ENCODE measurements at places on chromosomes 5 and 9.

GRCh38 chr5:123520677-123521247, 8.8 kb downstream of the CSNK1G3 start:
- no peak for DNase-seq

- peak; percentile 47 for DNase-seq
Measured at GRCh38 chr5:116557669-116558271, 16.9 kb downstream of the SEMA6A start.

GRCh38 chr5:60830581-60831127, 13.4 kb downstream of the ELOVL7 start:
- DNase-seq: no peak

DNA sequence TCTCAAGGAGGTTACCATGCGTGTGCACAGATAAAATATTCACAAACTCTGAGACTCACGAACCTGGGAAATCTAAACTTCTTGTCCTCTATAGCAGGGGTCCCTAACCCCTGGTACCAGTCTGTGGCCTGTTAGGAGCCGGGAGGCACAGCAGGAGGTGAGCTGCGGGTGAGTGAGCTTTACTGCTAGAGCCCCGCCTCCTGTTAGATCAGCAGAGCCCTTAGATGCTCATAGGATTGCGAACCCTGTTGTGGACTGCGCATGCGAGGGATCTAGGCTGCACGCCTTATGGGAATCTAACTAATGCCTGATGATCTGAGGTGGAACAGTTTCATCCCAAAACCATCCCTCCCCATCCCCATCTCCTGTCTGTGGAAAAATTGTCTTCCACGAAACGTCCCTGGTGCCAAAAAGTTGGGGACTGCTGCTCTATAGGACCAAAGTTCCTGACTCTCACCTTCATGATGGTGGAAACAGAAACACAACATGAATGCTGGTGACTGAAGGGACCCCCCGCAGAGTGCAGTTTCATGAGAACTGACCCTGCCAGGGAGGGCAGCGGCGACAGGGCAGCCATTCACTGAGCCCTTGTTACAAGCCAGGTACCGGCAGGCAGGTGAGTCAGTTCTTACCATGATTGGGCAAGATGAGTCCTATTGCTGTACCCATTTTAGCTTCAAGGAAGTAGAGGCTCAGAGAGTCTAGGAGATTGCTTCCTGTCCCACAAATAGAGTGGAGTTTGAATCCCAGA, 181.9 kb downstream of the RGS3 start:
- no peak for DNase-seq

DNA sequence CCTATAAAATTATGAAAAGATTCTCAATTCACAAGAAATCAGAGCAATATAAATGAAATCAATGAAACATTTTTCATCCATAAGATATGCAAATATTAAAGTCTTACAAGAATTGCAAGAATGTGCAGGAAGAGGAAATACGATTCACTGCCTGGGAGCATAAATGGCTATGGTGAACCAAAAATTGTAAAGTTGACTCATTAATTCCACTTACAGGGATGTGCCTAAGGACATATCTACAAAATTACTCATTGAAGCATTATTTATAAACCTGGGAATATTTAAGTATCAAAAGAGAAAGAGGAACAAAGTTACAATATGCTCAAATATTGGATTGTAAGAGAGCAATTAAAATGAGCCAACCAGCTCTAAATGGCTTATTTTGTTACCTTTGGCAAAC, 6.9 kb upstream of the NIPSNAP3A start:
- DNase-seq: peak; percentile 88

- DNase-seq: no peak
Measured at GRCh38 chr9:124239249-124240073, 18.3 kb upstream of the NEK6 start.

- DNase-seq: peak; percentile 73
Measured at GRCh38 chr5:53035868-53036381, 46.8 kb downstream of the ITGA2 start.

GRCh38 chr5:172687940-172688339, 46.9 kb downstream of the NEURL1B start:
- no peak for DNase-seq

DNA sequence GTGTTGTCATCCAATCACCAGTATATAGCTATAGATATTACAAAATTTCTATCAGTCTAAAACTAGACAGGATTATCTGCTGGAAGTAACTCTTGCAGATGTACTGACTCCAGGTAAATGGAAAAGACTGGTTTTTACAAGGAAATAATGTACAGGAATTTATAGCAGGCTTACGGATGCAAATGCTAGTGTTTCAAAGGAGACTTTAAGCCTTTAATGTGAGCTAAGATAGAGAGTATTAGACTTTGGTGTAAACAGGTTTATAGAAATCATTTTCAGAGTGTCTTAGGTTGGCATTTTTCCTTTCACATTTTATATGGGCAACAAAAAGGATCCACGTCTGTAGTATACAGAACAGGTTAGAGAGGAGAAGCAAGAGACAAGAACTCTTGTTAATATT, 16.1 kb downstream of the ZNF608 start:
- DNase-seq: no peak

DNA sequence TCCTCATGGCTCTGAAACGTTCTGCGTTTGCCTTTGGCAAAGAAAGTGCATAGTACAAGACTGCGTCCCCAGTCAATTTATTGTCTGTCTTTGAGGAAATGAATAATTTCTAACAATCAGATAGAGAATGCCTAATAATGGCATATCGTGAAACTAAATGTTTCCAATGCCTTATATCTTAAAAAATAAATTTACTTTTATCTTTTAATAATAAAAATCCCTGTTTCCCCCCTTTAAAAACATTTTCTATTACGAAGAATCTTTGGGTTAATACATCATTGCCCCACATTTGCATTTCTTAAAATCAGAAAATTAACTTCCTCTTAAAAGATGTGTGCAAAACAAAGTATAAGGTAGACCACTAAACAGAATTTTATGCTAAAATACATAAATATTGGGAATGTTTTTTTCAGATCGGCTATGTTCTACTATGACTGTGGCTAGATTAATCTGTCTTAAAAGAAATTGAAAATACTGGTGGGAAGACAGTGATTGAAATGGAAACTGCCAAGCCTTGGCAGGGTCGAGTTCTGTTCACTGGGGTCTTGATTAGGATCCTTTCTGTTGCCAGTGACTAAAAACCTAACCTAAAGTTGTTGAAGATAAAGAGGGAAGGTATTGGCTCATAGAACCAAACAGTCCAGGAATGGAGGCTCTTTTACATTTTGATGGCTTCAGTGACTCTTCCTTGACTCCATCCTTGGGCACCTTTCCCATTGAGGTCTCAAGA, at the start of gene IL5:
Gene IL5, minus strand, starts transcription at position 51 of the 730 bp plus-strand sequence. Its CDS starts 44 bp downstream, at position 7.
- no peak for DNase-seq

- DNase-seq: no peak
Measured at GRCh38 chr9:78613006-78613405, 316.1 kb downstream of the PSAT1 start.

GRCh38 chr5:39970117-39970798, 545.5 kb upstream of the DAB2 start:
- no peak for DNase-seq

DNA sequence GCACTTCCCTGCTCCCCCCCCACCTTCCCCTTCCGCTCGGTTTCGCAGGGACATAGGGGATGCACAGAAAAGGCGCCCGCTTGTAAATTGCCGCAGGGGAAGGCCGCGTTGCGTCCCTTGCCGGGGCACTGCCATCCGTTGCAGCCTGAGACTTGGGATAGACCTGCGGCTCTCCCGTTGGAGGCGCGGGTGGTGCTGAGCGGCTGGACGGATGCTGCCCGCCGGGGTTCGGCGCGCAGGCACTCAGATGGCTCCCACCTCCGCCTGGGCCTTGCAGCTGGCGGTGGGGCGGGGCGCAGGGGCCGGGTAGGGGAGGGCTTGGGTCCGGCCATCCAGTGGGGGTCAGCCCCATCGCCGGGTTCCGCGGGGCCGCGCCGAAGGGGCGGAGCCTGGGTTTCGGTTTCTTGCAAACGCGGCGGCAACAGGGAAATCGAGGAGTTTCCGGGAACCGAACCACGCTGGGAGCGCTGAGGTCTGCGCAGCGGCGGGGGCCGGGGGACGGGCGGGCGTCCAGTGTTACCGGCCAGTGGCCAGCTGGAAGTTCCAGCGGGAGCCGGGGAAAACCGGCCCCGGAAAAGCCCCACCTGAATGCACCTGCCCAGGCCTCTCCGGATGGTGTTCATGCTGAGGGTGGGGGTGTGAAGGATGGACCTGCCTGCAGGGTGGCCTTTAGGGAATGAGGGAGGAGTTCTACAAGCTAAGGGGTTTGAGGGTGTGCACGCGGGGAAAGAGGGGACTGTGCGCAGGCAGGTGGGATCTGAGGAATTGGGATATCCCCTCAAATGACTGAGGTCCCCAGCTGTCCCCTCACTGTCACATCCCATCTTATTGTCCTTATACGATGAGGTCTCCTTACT, 6.3 kb upstream of the IRF1 start:
- DNase-seq: peak; percentile 94

- peak; percentile 81 for DNase-seq
Measured at GRCh38 chr5:119036101-119036762, 34.7 kb upstream of the DMXL1 start.

DNA sequence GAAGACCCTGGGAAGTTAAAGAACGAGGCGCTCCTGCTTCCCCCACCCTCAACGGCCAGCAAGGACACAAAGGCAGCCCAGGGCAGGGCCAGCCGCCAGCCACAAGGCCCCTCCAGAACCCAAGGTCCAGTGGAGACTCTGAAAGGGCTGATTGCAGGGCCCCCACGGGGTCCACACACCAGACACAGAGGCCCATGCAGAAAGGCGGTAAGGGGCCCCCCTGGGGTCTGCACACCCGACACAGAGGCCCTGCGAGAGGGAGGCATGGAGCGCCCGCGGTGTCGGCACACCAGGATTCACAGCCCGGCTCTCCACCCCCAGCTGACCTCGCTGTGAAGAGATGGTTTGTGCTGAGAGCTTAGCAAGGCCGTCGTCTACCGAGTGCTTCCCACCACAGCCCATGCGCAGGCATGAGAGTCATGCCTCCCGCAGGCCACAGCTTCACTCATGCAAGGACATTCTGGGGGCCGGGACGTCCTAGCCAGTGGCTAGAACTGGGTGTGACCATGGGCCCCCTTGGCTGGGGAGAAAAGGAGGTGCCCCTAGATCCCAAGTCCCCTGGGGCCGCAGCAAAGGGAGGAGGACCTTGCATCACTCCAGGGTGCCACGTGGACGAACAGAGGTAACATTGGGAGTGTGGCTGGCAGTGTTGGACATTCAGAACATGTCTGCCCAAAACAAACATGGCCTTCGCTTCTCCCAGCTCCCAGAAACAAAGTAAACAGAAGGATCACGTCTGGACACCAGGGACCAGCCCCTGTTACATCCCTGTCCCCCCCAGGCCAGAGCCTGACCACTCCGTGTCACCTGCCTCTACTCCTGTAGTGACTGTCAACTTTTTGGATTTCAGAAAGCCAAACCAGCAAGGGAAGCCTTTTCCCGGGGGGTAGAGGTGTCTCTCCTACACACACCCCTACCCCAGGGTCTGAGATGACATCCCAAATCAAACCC, 9.8 kb downstream of the BRD3 start:
- DNase-seq: no peak

DNA sequence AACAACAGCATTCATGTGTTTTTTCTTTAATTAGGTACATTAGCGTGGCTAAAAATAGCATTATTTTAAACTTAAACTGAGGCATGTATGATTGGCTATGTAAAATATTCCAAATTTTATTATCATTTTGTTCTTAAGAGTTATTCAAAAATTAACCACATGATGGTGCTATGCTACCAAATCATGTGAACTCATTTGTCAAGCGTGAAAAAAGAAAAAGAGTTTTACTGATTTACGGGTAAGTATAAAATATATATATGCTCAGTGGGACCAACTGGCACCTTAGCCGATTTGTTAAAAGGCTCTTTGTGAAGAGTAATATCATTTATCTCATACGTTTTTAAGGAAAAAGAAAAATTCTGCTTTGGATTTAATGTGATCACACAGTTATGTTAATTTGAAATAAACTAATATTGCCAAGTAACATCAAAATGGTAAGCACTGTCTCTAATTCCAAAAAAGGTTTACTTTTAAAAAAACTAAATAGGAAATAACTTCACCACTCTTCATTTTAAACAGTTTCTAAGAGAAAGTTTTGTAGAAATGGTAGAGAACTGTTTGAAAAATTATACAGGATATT, 1042.3 kb downstream of the CDH12 start:
- DNase-seq: peak; percentile 24

DNA sequence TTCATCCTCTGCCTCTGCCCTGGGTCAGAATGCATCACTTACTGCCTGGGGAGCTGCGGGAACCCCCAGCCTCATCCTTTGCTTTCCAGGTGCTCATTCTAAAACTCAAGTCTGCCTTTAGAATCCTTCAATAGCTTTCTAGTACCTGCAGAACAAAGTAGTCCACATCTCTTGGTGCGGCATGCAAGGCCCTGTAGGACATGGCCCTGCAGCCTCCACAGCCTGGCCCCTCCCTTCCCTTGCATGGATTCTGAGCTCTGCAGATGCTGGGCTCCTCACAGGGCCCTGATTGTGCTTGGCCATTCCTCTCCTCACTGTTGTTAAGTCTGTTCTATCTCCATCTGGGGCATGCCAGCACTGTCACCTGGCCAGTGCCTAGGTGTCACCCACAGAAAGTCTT, 141.6 kb downstream of the ADCY2 start:
- no peak for DNase-seq

DNA sequence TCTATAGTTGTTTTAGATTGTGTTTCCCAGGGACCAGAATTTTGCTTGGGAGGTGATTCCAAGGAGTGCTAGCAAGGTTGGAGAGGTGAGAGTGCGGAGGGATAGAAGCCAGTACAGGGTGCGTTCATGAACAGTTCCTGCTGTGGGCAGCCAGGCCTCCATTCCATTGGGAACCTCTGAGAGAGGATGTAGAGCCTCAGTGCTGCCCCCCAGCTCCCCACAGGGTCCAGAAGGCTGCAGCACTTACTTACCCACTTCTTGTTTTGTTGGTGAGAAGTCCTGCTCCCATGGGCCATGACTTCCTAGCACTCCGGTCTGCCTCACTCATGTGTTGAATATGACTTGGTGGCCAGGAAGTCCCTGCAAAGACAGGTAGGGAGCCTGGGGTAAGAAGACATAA, 128.2 kb upstream of the GAS1 start:
- no peak for DNase-seq

- peak; percentile 93 for DNase-seq
Measured at GRCh38 chr5:177478711-177479646, 5.5 kb upstream of the DBN1 start.

- no peak for DNase-seq
Measured at GRCh38 chr9:70765946-70766345, 351.5 kb upstream of the KLF9 start.

- DNase-seq: no peak
Measured at GRCh38 chr9:33220681-33221567, 19.0 kb upstream of the SPINK4 start.

- DNase-seq: no peak
Measured at GRCh38 chr5:176387384-176387925, 943 bp downstream of the NOP16 start.

- no peak for DNase-seq
Measured at GRCh38 chr9:131442351-131442750, 48.5 kb downstream of the PRRC2B start.
